ENCODE measurements at places on chromosomes 6 and 20.
A peak's percentile ranks its signal among the peaks of the same experiment; 100 is the strongest.

- peak; percentile 16 for DNase-seq
Observed at GRCh38 chr6:135938576-135939207, 87.2 kb downstream of the PDE7B start.

DNA sequence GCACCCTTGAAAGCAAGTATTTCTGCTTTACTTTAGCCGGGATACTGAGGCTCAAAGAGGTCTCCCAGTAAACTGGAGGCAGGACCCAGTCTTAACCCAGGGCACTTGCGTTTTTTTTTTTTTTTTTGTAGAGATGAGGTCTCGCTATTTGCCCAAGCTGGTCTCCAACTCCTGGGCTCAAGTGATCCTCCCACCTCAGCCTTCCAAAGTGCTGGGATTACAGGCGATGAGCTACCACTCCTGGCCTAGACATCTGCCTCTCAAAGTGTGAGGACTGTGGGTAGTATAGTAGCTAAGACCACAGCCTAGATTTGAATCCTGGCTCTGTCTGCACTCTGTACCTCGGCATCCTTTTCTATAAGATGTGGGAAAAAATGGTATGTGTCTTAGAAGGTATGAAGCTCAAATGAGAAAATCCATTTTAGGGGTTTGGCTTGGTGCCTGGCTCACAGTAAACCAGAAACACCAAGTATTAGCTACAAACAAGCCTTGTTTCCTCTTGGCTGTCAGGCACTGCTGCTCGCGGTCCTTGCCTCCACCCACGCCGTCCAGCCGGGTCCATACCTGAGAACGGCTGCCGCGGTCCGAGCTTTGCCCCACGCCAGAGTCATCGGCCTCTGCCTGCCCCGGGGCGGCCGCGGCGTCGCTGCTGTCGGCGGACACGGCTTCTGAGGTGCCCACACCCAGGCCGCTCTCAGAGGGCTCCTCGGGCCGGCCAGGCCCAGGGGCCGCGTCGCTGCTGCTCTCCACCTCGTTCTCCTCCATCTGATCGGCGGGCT, 1.2 kb downstream of the ZNF335 start:
- DNase-seq, result no peak

DNA sequence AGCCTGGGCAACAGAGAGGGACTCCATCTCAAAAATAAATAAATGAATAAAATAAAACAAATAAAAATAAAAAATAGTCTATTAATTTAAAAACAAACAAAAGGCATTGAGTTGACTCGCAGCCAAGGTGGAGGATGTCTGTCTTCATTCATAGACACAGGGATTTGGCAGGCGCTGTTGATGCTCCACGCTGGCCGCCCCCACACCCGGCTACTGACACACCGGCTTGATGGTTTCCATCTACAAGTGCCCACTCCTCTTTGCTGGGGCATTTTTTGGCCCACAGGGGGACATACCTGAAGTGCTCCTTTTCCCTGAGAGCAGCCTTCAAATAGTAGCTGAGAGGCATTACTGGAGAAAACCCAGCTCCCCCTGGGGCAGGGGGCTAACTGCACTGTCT, 178.3 kb upstream of the RALGAPA2 start:
- no peak for DNase-seq

DNA sequence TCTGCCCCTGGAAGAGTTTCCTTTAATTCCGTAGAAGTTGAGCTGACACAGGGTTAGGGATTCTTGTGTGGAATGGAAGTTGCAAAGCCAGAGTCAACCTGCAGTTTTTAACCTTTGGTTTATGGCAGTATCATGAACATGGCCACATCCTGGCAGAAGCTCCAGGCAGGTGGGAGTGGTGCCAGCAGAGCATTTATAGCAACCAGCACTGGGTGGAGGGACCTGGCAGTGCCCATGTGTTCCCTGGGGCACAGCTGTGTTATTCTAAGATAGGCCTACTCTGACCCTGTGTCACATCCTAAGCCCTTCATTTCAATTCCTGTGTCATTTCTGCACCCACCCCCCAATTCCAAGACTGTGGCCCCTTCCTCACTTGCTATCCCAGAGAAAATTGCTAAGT, 26.1 kb upstream of the ZNF831 start:
- no peak for DNase-seq

DNA sequence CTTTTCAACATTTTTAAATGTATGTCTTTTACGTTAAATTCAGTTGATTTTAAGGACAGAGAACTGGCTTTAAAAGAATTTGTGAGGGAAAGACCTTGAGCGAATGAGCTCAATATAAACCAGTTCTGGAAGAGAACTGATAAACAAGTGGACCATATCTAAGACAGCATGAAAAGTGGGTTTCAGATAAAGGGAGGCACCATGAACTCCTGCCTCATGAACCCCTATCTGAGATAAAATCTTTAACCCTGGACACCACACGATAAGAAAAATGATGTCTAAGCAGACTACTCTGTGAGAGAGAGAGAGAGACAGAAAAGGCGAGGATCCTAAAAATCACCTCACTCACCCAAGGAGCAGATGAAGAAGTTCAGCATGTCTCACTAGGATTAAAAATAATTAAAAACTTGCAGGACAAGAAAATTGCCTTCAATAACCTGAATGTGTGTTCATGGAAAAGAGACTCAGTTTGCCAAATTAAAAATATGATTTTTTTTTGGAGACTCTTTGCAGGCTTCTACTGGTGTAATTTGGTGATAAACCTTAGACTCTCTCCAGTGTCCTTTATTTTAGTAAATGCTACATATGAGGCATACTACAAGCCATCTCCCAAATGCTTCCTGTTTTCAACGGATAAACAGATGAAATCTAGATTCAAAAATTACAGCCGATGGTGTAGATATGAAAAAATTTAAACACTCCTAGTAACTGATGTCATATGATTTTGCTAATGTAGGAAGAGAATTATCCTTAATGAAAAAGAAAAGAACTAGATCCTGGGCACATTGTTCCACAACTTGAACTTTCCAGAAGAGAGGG, 299.5 kb downstream of the ADGB start:
- peak; percentile 77 for DNase-seq

- DNase-seq, result no peak
Observed at GRCh38 chr20:46176739-46177378, 58.7 kb downstream of the CD40 start.

GRCh38 chr20:54058420-54059139, 11.8 kb downstream of the BCAS1 start:
- no peak for DNase-seq

- DNase-seq, result no peak
Observed at GRCh38 chr6:113859349-113860180, 2.4 kb downstream of the MARCKS start.

DNA sequence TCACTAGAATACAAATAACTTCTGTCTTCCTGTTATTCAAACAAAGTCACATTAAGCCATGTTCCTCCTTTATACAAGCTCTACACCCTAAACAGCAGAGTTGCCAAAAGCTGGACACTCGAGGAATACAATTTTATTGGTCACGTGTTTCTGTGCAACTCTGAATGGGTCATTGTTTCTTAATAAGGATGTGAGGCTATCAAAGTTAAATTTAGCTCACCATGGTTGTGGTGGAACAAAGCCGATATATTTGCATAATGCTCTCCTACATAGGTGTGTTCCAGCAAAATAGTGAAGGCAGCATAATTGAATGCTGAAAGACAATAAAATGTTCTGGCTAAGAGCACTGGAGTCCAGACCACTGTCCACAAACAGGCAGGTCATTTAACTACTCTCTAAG, 36.9 kb upstream of the CD2AP start:
- DNase-seq, result no peak

- no peak for DNase-seq
Observed at GRCh38 chr6:89681983-89682564, 43.5 kb upstream of the LYRM2 start.

- DNase-seq, result peak; percentile 62
Observed at GRCh38 chr20:46682063-46682821, 7.0 kb downstream of the TP53RK start.

- DNase-seq, result no peak
Observed at GRCh38 chr20:22681591-22682248, 97.3 kb upstream of the FOXA2 start.

Data from hematopoietic multipotent progenitor cell treated with erythropoietin and hydrocortisone succinate and interleukin-3 and kit ligand, for 8 days (in vitro differentiated cells).